Skin of body (tissue), 3 donors: ENCODE measurements at places on chromosomes 3 and 15. TPM values are rescaled to one million over a fixed set of nuclear protein-coding genes. Genes with fewer than 3 reads are reported as not detected.

The RAB5A gene
- 81.6 TPM for total RNA-seq

The UCN2 gene
- total RNA-seq = 1.4 TPM

The SYNPR gene
- total RNA-seq = 0.20 TPM

The WNT5A gene
- total RNA-seq = 28.8 TPM

The KBTBD13 gene
- total RNA-seq = 0.30 TPM

The MORC1 gene
- total RNA-seq = not detected

The A4GNT gene
- not detected for total RNA-seq

The HHATL gene
- 3.9 TPM for total RNA-seq

The CKMT1A gene
- total RNA-seq = 7.1 TPM

The GOLGA6D gene
- 0.30 TPM for total RNA-seq

The ARL14 gene
- total RNA-seq = not detected

The DZIP1L gene
- 23.9 TPM for total RNA-seq

The IL17RB gene
- 1.4 TPM for total RNA-seq

The B3GALNT1 gene
- 19.2 TPM for total RNA-seq

The RBPMS2 gene
- 0.59 TPM for total RNA-seq

The ST8SIA2 gene
- 3.2 TPM for total RNA-seq

The ADAMTSL3 gene
- 16.9 TPM for total RNA-seq
